ENCODE measurements at places on chromosomes 7 and 10.

- DNase-seq, result no peak
These were observed 76.6 kb downstream of the RBM33 start for GRCh38 chr7:155721056-155721455.

DNA sequence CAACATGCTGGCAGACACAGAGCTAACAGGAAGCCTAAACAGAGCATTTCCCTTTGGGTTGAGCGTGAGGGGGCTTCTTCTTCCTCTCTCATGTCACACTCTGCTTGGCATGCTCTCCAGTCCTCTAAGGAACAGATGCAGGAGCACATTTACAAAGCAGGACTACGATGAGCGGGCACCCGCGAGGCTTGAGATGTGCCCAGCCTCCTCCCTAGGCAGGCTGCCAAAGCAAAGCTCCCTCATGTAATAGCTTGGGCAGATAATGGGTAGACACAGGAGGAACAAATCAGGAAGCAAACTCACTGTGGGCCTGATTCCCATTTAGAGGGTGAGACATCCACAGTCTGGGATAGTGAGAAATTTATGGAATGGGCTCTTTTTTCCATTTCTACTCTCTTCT, 519.1 kb downstream of the NRG3 start:
- no peak for DNase-seq

- DNase-seq, result no peak
These were observed 53.6 kb upstream of the AOAH start for GRCh38 chr7:36777855-36778254.

- DNase-seq, result no peak
These were observed 409.8 kb upstream of the ZMIZ1 start for GRCh38 chr10:78658645-78659597.

DNA sequence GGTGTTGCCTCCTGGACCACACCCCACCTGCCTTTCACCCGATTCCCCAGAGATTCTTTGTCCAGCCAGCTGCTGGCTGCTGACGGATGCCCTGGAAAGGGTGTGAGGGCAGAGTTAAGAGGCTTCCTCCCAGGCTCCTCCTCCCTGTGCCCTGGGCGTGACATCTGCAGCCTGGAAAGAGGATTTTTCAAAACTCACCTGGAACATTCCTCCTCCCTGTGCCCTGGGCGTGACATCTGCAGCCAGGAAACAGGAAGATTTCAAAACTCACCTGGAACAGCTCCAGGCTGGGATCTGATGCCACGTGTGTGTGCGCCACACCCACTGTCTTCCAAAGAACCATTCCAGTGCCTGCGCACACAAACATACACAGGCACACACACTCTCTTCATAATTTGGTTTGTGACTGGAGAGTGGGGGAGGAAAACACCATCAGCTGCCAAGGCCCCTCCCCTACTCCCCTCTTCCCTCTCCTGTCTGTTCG, 5.2 kb downstream of the MARVELD1 start:
- peak; percentile 97 for DNase-seq

DNA sequence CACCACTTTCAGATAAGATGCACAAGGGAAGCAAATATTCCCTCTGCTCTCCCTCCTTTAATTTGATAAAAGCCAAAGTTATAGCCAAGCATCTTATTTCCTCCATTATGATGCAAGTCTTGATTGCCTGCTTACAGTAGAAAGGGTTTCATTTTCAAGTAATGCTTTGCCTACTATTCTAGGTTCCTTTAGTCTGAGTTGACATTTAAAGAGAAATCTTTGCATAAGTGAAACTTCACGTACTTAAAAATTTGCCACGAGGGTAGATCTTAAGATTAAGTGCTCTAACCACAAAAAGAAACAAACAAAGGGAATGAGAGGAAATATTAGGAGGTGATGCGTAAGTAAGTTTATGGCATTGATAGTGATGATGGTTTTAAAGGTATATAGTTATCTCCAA, 78.1 kb upstream of the VWDE start:
- DNase-seq, result no peak

GRCh38 chr10:101182936-101183335, 46.3 kb downstream of the LBX1 start:
- no peak for DNase-seq

DNA sequence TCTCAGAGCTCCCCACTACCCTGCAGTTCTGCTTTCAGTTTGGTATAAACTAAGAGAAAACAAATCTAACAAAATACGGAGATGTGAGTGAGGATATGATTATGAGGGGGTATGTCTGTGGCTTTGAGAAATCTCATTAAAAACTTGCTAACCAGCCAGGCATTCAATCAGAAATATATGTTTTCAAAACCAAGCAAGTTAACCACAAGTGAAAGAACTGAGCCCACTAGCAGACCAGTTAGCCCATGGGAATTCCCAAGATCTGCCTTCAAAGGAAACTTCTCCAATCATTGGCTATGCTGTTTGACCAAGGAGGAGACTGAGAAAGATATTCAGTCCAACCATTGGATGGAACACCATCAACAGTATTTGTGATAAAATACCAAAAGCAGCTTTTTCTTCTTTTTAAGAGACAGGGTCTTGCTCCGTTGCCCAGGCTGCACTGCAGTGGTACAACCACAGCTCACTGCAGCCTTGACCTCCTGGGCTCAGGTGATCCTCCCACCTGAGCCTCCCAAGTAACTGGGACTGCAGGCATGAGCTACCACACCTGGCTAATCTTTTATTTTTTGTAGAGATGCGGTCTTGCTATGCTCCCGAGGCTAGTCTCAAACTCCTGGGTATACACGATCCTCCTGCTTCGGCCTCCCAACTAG, 41.2 kb downstream of the FGFR2 start:
- peak; percentile 4 for DNase-seq

DNA sequence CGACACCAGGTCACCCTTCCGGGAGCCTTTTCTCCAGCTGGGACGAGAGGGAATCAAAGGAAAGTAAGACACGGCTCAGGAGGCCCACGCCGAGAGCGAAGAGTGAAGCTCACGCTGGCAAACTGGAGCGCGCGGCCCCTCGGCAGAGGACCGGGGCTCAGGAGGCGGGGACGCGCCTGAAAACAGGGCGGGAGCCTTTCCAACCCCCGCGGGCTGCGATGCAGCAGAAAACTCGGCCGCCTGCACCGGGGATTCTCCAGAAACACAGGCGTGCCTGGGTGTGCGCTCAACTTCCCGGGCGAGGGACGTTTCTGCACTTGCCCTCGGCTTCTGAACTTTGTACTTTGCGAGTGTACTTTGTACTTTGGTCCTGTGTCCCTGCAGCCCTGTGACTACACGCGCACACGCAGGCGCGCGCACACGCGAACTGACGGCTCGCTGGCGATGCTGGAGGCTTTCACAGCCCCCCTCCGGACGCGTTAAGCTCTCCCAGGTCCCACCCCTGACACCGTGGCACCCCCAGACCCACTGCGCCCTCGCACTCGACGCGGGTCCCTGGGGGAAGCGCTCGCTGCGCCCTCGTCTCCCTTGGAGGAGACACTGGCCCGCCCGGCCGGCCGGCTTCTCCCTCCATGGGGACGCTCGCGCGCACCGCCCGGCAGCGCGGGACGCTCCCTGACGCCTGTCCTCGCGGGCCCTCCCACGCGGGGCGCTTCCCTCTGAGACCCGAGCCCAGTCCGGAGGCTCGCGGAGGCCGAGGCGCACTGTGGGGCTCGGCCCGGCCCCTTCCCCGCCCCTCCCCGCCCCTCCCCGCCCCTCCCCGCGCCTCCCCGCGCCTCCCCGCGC, 588 bp upstream of the PAOX start:
- DNase-seq, result peak; percentile 54

- DNase-seq, result peak; percentile 67
These were observed 32.9 kb downstream of the HTRA1 start for GRCh38 chr10:122494173-122494820.

- DNase-seq, result no peak
These were observed 44.0 kb upstream of the ADGRA1 start for GRCh38 chr10:133043541-133044225.

GRCh38 chr10:75034131-75034512, 77.3 kb upstream of the SAMD8 start:
- no peak for DNase-seq
